ENCODE measurements at places on chromosomes 4 and X.
A peak's percentile ranks its signal among the peaks of the same experiment; 100 is the strongest.

- no peak for DNase-seq
These were observed 85.2 kb upstream of the GPR34 start for GRCh38 chrX:41603596-41603995.

- no peak for DNase-seq
These were observed 112.5 kb downstream of the SH3KBP1 start for GRCh38 chrX:19774905-19775304.

GRCh38 chrX:15468036-15468435, 25.1 kb downstream of the PIR start:
- DNase-seq = peak; percentile 68

- DNase-seq = no peak
These were observed 3.6 kb downstream of the SMIM14 start for GRCh38 chr4:39635023-39635422.

GRCh38 chrX:9897761-9898161, 69.4 kb upstream of the CLDN34 start:
- DNase-seq = peak; percentile 62

GRCh38 chrX:87105131-87105530, 412.5 kb upstream of the KLHL4 start:
- no peak for DNase-seq

- DNase-seq = no peak
These were observed 52.1 kb downstream of the NPY5R start for GRCh38 chr4:163395758-163396157.

GRCh38 chr4:18973296-18973695, 951.7 kb upstream of the LCORL start:
- DNase-seq = no peak

- DNase-seq = no peak
These were observed 2042.2 kb downstream of the ARAP2 start for GRCh38 chr4:34202154-34202553.

DNA sequence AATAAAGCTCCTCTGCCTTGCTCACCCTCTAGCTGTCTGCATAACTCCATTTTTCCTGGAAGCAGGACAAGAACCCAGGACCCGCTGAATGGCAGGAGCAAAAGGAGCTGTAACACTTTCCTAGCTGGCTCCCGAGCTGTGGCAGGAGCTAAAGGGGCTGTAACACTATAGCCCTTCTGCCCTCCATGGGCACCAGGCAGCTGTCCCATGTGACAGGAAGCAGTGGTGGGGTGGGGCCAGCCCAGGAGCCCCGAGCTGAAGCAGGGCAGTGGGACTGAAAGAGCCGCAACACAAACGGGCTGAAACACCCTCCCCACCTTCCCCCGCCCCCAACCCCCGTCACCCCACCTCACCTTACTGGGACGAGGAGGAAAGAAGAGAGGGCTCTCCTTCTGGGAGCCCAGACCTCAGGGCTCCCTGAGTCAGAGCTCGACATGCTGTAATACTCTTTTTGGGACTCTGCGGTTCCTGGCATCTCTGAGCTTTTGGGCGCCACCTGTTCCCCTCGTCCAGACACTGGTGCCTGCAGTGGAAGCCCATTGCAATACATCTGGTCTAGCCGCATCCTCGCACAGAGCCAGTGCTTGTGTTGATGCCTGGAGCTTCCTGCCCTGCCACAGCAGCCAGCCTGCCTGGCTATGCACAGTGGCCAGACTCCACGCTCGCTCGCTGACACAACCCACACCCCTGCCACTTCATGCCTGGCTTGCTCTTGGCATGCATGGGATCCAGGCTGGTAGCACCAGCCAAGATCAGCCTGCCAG, 39.4 kb downstream of the PPM1K start:
- DNase-seq = no peak

GRCh38 chrX:35809781-35810180, 11.6 kb downstream of the MAGEB16 start:
- DNase-seq = no peak

DNA sequence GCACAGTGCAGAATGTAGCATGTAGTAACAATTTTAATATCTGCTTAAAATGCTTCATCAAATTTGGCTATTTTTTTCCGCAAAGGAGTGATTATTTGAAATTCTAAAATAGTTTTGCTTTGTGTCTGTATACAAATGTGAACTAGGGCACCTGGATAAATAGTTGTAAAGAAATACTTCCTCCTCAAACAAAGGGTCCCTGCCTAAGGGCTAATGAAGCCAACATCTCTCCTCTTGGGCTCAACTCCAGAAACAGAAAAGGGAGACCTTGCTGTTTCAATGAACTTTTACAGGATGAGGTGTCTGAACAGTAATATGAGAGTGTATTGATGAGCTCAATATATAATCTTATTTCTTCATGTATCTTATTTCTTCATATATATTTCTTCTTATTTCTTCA, 30.8 kb upstream of the SCOC start:
- no peak for DNase-seq

DNA sequence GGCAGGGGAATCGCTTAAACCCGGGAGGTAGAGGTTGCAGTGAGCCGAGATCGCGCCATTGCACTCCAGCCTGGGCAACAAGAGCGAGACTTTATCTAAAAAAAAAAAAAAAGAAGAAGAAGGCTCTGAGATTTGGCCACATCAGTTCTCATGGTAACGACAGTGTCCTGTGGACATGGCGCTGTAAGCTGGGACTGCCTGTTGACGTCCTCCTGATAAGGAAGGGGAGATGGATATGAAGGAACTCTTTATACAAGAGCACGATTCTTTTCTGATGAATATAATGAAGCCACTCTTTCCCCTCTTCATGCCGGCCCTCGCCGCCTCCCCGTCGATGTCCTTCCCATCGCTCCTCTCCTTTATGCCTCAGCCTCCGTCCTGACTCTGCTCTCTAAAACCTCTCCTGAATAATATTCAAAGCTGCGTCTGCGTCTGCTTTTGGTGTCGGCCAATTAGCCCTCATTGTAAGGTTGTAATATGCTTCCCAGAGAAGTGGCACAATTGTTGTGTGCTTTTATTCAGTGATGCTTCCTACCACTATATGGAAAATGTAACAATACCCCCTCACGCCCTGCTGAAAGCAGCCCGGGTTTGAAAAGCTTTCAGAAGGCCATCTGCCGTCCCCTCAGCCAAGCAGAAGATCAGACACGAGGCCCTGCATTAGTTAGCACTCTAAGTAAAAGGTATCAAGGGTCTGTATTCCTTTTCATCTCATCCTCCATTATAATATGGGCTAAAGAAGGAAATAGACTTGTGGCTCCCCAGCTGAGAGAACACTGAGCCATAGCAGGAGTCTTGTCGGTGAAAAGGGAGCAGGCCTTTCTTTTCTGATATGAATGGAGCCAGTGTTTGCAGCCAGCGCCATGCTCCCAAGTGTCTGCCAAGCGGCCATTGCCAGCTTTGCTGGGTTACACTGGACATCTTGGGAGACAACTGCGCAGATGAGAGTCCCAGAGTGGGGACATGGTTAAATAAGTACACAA, 22.1 kb upstream of the SCOC start:
- no peak for DNase-seq

DNA sequence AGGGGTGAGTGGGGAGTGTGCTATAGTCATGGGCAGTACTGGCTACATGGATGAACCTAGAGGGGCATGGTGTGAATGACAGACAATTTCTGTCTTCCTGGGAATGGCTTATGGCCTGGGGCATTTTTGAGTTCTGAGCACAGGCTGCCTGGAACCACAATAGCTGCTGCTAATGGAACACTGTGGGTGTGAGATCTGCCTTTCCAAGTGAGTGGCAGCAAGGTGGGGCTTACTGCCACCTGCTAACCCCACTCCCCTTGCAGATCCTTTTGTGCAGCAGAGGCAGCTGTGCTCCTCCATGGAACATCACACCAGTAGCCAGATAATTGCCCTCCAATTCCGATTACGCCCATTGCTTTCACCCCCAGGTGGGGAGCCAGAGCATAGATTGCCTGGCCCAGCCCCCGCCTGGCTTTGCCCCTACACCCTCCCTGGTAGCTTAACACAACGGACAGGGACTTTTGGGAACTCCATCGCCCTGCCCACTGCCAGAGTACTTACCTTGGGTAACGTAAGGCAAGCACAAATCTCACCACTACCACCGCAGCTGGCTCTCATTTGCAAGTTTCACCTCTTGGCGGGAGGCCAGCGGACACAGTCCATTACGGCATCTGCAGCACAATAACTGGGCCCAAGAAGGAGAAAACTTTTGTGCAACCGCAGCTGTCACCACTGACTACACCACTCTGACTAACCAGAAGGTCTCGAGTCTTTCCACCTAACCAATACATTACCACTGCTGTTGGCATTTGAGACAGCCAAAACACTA, 421.2 kb upstream of the NWD2 start:
- peak; percentile 38 for DNase-seq

DNA sequence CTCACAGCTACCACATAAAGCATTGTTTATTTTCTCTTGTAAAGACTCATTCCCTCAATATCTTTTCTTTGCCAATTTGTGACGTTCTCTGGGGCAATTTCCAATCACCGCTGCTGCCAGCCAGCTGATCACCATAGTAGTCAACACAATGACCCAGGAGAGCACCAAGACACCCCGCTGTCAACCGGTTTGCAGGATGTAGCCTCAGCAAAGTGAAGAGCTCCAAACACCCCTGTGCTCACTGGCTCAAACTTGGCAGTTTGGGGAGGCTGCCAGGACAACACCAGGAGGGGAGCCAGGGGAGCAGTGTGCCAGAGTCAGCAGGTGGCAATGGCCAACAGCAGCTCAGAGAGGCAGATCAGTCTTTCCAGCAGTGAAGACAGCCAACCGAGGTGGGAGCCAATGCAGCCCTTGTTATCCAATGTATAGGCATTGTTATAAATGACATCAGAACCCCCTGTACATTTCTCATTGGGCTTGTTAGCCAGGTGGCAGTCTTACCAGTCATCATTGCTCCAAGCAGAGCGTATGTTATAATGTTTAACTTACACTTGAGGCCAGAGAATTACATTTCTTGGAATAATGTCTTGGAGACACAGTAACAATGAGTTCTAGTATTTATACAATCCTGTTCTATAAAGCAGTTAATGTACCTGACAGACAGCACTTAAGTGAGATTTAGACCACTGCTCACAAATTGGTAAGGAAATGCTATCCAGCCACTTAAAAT, 274.9 kb upstream of the GK2 start:
- no peak for DNase-seq

DNA sequence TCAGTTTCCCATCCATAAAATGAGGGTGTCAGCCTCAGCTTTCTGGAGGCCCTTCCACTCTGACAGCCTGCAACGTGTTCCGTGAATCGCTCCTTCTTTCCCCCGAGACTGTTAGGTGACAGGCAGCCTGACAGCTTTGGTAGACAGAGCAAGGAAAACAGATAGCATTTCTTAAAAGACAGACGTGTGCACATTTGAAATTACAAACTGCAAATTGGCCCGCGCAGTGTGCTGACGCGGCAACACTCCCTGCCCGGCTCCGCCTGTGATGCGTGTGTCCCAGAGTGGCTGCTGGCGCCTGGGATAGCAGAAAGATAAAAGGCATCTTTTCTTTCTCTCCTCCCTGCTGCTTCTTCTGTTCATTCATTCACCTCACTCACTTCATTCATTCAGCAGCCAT, 245.3 kb downstream of the AFAP1 start:
- no peak for DNase-seq

GRCh38 chr4:75514949-75515612, 808 bp downstream of the THAP6 start:
- DNase-seq = no peak

GRCh38 chrX:97238632-97239031, 354.9 kb downstream of the RPA4 start:
- peak; percentile 41 for DNase-seq

DNA sequence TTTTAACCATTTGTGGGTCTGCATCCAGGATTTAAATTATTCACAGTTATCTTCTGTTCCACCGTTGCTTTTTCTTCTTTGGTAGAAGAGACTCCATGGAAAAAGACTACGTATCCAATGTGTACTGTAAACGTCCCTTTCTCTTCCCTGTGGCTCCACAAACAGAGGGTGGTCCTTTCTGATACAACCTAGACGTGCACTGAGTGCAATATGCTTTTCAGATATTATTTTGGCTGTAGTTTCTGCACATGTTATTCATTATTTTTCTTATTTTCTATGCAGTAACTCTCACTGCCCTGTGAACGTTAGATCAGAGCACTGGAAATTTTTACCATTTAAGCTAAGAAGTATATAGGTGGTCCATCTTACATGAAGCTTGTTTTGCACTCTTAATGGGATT, 72.7 kb downstream of the SHISA3 start:
- DNase-seq = no peak

GRCh38 chr4:42306221-42307109, 90.8 kb upstream of the SHISA3 start:
- no peak for DNase-seq

DNA sequence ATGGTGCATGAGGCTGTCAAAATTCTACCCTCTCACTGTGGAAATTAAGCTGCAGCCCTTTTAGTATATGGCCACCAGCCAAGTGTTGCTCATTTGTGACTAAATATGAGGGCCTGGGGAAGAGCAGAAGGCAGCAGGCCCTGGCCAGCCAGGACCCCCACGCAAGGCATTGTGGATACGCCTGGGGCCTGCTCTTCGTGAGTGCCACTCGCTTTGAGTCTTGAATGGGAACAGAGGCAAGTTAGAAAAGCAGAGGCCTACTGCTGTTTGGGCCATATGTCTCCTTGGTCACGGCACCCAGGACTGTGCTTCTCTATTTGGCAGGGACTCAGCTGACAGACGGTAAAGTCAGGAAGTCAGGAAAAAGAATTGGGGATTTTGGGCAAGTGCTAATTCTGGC, 10.9 kb downstream of the RTL5 start:
- DNase-seq = no peak

DNA sequence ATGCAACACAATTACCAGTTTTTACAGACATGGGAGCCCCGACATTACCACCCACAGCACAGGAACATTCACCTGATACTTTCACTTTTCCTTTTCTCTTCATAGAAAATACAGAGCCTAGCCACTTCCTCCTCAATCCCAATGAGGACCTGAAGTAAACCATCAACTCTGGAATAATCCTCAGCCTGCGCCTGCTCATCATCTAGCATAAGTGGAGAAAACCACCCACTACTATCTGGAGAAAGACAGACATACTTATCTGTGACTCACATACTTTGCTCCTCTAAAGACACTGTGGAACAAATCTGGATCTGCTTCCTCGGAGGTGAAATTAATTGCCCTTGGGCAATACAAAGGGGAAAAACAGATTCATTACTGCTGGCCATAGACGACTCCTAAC, 47.8 kb downstream of the ZCCHC13 start:
- DNase-seq = peak; percentile 1

- no peak for DNase-seq
These were observed 6.7 kb downstream of the CD99 start for GRCh38 chrX:2697741-2698299.

DNA sequence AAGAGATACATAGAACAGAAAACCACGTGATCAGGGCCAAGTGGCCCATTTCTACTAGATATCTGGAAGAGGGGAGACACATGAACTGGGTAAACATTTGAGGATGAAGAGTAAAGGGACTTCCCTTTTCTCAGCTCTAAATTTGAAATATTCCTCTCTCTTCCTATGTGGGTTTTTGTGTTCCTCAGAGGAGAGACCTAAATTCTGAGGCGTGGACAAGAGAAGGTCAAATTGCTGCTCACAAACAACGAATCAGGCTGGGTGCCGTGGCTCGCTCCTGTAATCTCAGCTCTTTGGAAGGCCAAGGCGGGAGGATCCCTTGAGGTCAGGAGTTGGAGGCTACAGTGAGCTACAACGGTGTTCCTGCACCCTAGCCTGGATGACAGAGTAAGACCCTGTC, 216.0 kb downstream of the PTTG2 start:
- no peak for DNase-seq

Data from fibroblast of skin of right biceps (primary cell).